Muscle of leg (tissue), 16 donors: ENCODE measurements at places on chromosomes 2 and 18.

DNA sequence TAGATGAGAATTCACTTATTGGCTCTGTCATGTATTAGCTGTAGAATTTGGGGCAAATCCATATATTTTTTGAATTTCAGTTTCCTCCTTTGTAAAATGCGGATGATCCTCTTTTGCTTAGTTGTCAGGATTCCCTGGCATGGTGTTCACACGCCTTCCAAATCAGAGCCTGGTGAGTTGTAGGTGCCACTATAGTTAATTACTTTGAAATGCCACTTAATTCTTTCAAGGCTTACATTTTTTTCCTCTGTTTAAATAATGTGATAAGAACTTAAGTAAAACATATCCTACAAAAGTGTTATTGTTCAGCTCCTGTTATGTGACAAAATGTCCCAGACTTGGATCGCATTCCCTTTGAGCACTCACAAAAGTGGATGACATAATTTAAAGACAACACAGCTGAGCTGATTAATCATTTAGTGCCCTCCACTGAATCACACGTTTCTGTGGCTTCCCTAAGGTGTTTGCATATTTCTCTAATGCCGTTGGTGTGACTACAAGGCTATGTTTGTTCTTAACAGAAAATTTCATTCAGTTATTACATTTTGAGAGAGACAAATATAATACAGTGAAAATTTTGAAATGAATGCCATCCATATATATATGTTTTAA is 471.2 kb upstream of the CHST9 start:
- DNase-seq = no peak
- H3K27me3 ChIP-seq = no peaks in the 10 kb centered on the region
- no peaks in the 10 kb centered on the region for H3K4me1 ChIP-seq
- H3K27ac ChIP-seq = no peak overlapping the region
- no peaks in the 10 kb centered on the region for H3K36me3 ChIP-seq

GRCh38 chr2:109382951-109383350 is 230.8 kb downstream of the SEPTIN10 start:
- H3K36me3 ChIP-seq = no peaks in the 10 kb centered on the region
- no peak overlapping the region for H3K4me3 ChIP-seq
- H3K27me3 ChIP-seq = no peaks in the 10 kb centered on the region
- H3K4me1 ChIP-seq = peaks cover 48% of the 10 kb centered on the region

- DNase-seq = no peak
- peaks cover 7% of the 10 kb centered on the region for H3K36me3 ChIP-seq
- H3K27ac ChIP-seq = no peak overlapping the region
- no peak overlapping the region for H3K4me3 ChIP-seq
These were observed 122.4 kb downstream of the NFATC1 start for GRCh38 chr18:79518028-79518682.

GRCh38 chr18:13237073-13237472 is 18.5 kb downstream of the LDLRAD4 start:
- peaks cover 3% of the 10 kb centered on the region for H3K27me3 ChIP-seq
- no peak overlapping the region for H3K4me3 ChIP-seq
- no peak for DNase-seq

GRCh38 chr2:58228299-58228698 is 12.8 kb downstream of the FANCL start:
- H3K27me3 ChIP-seq = no peaks in the 10 kb centered on the region
- H3K4me3 ChIP-seq = no peak overlapping the region
- no peak for DNase-seq
- no peaks in the 10 kb centered on the region for H3K4me1 ChIP-seq

DNA sequence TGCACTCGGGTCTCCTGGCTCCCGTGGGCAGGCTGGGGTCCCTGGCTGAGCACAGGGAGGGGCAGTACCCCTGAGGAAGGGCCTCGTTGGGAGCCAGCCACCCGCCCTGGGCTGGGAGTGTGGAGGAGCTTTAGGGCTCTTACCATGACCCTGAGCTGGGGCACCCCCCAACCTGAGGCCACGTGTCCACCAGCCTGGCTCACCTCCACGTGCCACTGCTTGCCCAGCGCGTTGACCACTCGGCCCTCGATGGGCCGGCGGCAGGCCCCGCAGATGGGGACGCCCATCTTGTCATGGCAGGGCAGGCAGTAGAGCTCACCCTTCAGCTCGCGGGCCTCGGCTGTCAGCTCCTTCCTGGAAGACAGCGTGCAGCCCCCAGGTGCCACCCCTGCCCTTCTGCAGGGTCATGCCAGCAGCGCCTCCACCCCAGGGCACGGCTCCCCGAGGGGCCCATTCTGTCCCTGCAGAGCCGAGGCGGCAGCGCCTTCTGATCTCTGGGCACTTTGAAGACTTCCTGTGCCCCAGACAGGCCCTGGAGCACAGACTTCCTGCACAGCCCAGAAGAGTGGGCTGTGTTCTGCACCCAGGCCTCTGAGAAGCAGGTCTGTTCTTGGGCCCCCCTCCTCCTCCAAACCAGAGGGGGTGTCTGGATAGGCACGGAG is 4.0 kb upstream of the GPR17 start:
- peaks cover 5% of the 10 kb centered on the region for H3K36me3 ChIP-seq
- H3K4me1 ChIP-seq = peaks cover 60% of the 10 kb centered on the region
- DNase-seq = no peak
- H3K4me3 ChIP-seq = no peak overlapping the region
- H3K27me3 ChIP-seq = no peaks in the 10 kb centered on the region
- H3K27ac ChIP-seq = no peak overlapping the region
